ENCODE measurements at places on chromosomes 1 and 21. TPM values are rescaled to one million over a fixed set of nuclear protein-coding genes. Genes with fewer than 3 reads are reported as not detected.

The FAM177B gene
- total RNA-seq, result not detected

The ACKR1 gene
- total RNA-seq, result 0.05 TPM

The PGLYRP4 gene
- not detected for total RNA-seq

The RSPO1 gene
- total RNA-seq, result 0.08 TPM
